ENCODE measurements at places on chromosomes 11 and 22.

GRCh38 chr11:116928102-116928777, 90.8 kb upstream of the APOA1 start:
- no peak for DNase-seq

DNA sequence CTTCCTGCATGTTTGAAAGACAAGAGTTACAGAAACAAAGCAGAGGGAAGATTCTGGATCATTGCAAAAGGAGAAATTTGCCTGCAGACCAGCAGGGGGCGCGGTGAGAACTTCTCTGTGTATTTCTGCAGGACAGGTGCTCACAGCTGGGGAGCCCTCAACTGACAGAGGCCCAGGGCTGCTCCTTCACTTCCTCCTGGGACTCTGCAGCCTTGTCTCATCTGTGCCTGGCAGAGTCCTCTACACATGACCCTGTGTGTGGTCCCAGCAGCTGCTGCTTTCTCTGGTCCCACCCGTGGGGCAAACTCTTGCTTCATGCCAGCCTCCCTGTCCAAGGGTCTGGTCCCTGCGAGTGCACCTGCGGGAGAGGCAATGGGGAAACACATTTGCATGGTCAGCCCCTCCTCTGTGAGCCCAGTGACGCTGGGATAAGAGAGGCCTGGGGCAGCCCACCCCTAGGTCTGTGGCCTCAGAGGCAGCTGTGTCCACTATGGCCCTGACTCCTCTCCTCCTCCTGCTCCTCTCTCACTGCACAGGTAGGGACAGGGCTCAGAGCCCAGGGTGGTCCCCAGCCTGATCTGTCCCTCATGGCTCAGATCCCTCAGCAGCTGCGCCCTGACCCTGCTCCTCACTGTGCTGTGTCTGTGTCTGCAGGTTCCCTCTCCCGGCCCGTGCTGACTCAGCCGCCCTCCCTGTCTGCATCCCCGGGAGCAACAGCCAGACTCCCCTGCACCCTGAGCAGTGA, 43.2 kb upstream of the VPREB1 start:
- DNase-seq, result peak; percentile 25

- DNase-seq, result no peak
Observed at GRCh38 chr11:95512177-95512576, 277.4 kb downstream of the FAM76B start.

- DNase-seq, result no peak
Observed at GRCh38 chr11:106581399-106581798, 436.9 kb downstream of the GUCY1A2 start.

- no peak for DNase-seq
Observed at GRCh38 chr11:86673872-86674750, 1.7 kb upstream of the ME3 start.

- no peak for DNase-seq
Observed at GRCh38 chr11:36091256-36091811, 147.5 kb downstream of the LDLRAD3 start.

GRCh38 chr11:58276151-58276550, 8.1 kb upstream of the OR10W1 start:
- DNase-seq, result no peak

DNA sequence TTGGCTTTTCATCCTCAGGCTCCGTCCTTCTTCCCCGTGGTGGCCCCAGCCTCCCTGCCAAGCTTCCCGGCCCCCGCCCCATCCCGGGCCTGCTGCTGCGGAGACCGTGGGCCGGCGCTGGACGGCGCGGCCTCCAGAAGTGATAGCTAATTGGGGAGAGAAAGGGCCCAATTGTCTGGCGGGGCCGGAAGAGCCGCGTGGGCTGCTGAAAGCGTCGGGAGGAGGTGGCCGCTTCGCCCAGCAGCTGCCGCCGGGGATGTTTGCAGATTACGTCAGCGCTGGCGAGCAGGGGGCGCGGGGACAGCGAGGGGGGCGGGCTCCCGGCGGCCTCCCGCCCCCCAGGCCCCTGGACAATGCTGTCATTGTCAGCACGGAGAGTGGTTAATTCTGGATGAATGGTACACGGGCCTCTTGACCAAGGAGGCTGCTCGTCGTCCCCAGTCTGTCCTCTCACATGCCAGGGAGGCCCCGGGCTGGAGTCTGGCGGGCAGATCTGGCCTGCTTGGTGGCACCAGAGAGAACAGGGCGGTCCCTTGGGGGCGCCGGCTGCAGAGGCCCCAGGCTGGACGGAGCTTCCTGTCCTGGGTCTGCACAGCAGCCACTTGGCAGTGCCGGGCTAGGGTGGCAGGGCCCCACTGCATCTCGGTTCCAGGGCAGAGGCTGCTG, 1.6 kb downstream of the SMIM38 start:
- no peak for DNase-seq

DNA sequence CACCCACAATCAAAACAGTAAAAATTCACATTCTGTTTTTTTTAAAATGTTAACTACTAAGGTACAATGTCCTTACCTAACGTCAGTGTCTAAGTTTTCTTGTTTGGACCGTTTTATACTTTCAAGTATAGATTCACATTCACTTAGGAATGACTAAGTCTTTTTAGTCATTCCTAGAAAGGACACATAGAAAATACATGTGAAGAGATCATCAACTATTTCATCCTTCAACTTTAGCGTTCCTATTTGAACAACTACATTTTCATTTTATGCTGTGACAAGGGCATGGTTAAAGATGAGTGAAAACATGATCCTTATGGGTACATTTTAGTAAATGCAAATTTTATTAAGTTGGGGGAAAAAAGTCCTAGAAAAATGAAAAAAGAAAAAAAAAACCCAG, 62.8 kb downstream of the DDX10 start:
- DNase-seq, result no peak

- no peak for DNase-seq
Observed at GRCh38 chr11:116981266-116981885, 116.9 kb downstream of the SIK3 start.

DNA sequence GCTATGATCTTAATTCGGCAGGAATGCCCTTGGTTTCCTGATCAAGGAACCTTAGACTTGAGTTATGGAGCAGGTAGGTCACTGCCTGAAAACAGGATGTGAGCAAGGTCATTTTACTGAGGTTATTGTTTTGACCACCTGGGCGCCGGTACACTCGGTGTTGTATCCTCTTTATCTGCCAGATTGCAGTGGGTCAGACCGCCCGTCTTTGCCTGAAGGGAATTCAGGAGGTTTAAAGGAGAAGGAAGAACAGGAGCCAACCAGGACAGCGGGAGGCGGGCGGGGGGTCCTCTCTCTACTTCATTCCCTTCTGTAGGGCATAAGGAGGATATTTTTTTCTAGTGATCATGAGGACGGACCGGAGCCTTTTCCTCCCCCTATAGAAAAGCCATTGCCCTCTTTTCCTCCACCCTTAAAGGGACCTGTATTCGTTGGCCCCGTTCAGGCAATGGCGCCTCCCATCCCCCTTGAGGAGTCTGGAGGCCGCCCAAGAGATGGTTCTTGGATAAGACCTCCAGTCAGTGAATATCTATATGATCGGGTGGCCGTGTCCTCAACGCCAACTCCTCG, 649 bp downstream of the MS4A15 start:
- DNase-seq, result no peak

GRCh38 chr22:24002851-24003250, 2.4 kb downstream of the GSTT4 start:
- no peak for DNase-seq

DNA sequence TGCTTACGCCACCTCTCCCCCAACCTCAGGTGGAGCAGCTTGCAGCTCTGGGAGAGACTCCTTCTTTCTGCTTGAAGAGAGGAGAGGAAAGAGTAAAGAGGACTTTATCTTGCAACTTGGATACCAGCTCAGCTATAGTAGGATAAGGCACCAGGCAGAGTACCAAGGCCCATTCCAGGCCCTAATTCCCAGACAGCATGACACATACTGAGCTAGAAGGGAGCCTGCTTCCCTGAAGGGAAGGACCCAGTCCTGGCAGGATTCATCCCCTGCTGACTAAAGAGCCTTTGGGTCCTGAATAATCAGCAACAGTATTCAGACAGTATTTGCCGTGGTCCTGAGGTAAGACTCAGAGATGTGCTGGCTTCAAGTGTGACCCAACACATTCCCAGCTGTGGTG, 41.4 kb downstream of the PPME1 start:
- no peak for DNase-seq

DNA sequence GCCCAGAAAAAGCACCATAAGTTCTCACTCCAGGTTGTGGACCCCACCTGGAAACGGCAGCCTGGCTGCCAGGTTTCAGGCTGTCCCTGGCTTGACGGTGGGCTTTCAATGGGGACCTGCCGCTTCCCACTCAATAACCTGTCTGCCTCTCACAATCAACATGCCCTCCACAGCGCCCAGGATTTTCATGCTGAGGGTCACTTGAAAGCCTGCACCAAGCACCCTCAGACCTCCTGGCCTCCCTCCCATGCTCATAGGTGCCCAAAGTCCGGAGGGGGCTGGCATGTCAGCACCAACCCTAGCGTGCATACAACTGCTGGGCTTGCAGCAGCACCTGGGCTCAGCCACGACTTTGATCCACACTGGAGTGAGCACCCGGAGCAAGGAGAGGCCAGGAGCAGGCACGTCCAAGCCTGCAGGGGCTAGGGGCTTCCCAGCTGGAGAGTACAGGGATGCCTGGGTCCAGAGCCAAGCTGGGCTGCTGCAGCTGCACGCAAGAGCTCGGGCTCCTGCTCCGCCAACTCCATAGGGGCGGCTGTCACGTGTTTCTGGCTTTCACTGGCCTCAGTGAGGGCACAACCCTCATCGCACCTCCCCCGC, 1214.3 kb upstream of the RAG2 start:
- DNase-seq, result no peak

DNA sequence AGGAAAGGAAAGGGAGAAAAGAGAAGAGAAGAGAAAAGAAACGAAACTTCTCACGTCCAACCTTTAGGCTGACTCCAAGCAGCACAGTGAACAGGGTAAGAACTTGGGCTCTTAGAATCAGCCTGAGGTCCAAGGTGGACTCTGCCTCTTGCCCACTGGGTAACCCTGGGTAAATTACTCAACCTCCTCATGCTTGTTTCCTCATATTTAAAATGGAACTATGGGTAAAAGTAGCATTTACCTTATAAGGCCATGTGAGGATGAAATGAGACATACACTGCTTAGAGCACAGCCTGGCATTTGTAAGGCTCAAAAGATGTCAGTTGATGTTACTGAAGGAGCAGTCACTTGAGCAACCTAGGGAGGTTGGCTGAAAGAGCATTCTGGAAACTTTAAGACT, 107.9 kb downstream of the C11orf58 start:
- no peak for DNase-seq

- no peak for DNase-seq
Observed at GRCh38 chr11:36278531-36279282, 10.5 kb downstream of the COMMD9 start.

- no peak for DNase-seq
Observed at GRCh38 chr11:113046866-113047265, 85.6 kb downstream of the NCAM1 start.

- DNase-seq, result no peak
Observed at GRCh38 chr11:112605093-112605666, 344.5 kb upstream of the PLET1 start.

- DNase-seq, result no peak
Observed at GRCh38 chr11:74268456-74268855, 43.0 kb downstream of the P4HA3 start.

GRCh38 chr11:5232176-5232575, 2.1 kb downstream of the HBD start:
- no peak for DNase-seq

DNA sequence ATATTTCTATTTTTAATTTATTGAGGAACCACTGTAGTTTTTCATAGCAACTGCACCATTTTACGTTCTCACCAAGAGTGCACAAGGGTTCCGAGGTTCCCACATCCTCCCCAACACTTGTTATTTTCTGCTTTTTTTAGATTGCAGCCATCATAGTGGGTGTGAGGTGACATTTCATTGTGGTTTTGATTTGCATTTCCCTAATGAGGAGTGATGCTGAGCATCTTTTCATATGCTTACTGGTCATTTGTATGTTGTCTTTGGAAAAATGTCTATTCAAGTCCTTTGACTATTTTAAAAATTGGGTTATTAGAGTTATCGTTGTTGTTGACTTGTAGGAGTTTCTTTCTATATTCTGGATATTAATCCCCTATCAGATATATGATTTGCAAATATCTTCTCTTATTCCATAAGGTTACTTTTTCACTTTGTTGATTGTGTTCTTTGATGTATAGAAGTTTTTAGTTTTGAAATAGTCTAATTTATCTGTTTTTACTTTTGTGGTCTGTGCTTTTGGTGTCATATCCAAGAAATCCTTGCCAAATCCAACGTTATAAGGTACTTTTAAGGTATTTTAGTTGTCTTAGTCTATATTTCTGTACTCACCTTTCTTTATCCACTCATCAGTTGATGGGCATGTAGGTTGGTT, 9.0 kb downstream of the NEAT1 start:
- DNase-seq, result no peak

DNA sequence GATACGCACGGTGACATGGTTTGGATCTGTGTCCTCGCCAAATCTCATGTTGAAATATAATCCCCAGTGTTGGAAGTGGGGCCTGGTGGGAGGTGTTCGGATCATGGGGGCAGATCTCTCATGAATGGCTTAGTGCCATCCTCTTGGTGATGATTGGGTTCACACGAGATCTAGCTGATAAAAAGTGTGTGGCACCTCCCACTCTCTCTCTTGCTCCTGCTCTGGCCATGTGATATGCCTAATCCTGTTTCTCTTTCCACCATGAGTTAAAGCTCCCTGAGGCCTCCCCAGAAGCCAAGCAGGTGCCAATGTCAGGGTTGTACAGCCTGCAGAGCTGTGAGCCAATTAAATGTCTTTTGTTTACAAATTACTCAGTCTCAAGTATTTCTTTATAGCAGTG, 303.1 kb upstream of the PLET1 start:
- no peak for DNase-seq

DNA sequence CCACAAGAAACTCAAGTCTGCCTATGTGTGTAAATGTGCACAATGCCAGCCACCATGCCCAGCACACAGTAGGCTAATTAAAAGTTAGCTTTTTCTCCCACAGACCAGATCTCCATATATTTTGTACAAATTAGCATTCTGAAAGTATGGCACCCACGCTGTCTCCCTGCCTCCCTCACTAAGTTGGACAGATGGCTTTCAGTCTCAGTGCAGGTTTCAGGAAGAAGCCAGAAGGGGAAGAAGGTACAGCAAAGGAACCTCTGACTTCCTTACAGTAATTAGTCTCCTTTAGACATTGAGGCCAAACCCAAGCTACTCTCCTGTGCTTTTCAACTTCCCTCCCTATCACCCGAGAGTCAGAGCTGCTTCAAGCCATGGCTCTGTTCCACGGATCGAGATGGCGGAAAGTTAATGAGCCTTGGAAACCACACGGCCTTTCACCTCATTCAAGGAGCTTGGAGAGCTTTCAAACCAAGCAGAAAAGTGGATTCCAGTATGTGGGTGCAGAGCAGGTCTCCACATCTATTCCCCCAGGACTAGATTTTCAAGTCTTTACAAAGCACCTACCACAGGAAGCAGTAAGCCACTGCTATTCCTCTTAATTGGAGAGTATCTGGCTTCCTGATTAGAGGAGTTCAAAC, 221.1 kb upstream of the NARS2 start:
- no peak for DNase-seq

GRCh38 chr11:72314600-72315392, 70.8 kb upstream of the PHOX2A start:
- no peak for DNase-seq

GRCh38 chr11:75201771-75202170, 38.8 kb upstream of the TPBGL start:
- no peak for DNase-seq

- no peak for DNase-seq
Observed at GRCh38 chr22:27122574-27122973, 465.2 kb downstream of the MIAT start.
